ENCODE measurements at places on chromosomes 4 and X. TPM values are rescaled to one million over a fixed set of nuclear protein-coding genes. Genes with fewer than 3 reads are reported as not detected.

F8A2 gene
- total RNA-seq: not detected

PNMA6A gene
- 3.7 TPM for total RNA-seq

CHST7 gene
- total RNA-seq: 18.7 TPM

CCDC149 gene
- total RNA-seq: 17.2 TPM

- no peak for DNase-seq
- no peak overlapping the region for H3K4me3 ChIP-seq
- no peaks in the 10 kb centered on the region for H3K4me1 ChIP-seq
- no peaks in the 10 kb centered on the region for H3K27me3 ChIP-seq
- H3K36me3 ChIP-seq: no peaks in the 10 kb centered on the region
These were observed 34.9 kb downstream of the GNL3L start for GRCh38 chrX:54564936-54565335.

DNA sequence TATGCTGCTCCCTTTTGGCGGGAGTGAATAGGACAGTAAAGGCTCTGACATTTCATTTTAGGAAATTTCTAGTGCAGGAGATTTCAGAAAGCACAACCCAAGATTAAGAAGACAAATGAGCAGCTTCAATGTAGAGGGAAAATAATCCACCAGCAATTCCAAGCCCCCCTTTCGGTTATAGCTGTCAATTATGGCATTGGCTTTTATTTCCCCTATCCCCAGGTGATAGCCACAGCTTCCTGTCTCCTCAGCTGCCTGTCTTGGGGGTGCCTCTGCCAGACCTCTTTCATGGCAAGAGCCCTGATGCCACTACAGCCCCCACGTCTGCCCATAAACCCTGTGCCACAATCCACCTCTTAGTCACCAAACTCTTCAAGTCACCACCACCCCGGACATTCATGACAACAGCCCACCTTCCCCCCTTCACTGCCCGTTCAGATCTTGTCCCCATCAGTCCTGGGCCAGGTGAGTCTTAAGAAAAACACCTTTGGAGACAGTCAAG is 48.4 kb upstream of the CLNK start:
- DNase-seq: no peak
- no peaks in the 10 kb centered on the region for H3K4me1 ChIP-seq
- H3K4me3 ChIP-seq: no peak overlapping the region
- H3K27me3 ChIP-seq: no peaks in the 10 kb centered on the region
- H3K36me3 ChIP-seq: no peaks in the 10 kb centered on the region
- no peak overlapping the region for H3K27ac ChIP-seq

DNA sequence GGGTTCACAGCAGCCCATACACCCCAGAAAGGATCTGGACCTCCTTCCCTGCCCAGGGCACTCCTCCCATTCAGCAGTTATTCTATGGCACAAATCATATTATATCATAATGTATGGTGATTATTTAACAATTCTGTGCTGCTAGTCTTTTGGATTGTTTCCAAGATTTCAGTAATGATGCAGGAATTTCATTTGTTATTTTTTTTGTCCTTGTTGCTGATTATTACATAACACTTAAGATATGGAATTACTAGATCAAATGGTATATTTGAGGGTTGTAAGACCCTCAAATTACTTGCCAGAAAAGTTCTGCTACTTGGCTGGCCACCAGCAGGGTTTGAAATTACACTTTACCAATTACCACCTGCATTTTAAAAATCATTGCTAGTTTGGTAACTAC is 36.4 kb downstream of the QDPR start:
- no peaks in the 10 kb centered on the region for H3K4me1 ChIP-seq
- DNase-seq: no peak
- H3K27ac ChIP-seq: no peak overlapping the region

GRCh38 chr4:76705472-76705871 is 192.5 kb downstream of the SOWAHB start:
- no peak overlapping the region for H3K27ac ChIP-seq
- no peak for DNase-seq
- H3K4me3 ChIP-seq: no peak overlapping the region
- no peaks in the 10 kb centered on the region for H3K36me3 ChIP-seq
- peaks cover 8% of the 10 kb centered on the region for H3K4me1 ChIP-seq
- no peaks in the 10 kb centered on the region for H3K27me3 ChIP-seq

DNA sequence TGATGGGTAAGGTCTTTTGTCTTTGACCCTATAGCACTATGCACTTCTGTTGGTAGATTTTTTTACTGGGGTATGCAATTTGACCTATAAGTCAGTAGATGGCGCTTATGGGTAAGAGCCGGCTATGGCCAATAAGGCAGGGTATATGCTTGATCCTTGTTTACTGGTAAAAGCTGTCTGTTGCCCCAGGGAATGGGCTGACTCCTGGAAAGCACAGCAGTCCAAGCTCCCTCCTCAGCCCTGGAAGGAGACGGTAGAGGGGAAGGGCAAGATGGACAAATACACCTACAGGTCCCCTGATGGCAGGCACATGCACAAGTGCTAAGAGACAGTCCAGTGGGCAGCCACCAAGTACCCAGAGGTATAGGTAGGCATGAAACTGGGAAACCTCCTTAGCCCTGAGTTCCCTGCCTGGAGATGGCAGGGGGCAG is 63.7 kb downstream of the ADAMTS3 start:
- no peaks in the 10 kb centered on the region for H3K4me1 ChIP-seq
- H3K4me3 ChIP-seq: no peak overlapping the region
- DNase-seq: peak; percentile 29
- no peaks in the 10 kb centered on the region for H3K27me3 ChIP-seq
- H3K36me3 ChIP-seq: no peaks in the 10 kb centered on the region
- no peak overlapping the region for H3K27ac ChIP-seq

DNA sequence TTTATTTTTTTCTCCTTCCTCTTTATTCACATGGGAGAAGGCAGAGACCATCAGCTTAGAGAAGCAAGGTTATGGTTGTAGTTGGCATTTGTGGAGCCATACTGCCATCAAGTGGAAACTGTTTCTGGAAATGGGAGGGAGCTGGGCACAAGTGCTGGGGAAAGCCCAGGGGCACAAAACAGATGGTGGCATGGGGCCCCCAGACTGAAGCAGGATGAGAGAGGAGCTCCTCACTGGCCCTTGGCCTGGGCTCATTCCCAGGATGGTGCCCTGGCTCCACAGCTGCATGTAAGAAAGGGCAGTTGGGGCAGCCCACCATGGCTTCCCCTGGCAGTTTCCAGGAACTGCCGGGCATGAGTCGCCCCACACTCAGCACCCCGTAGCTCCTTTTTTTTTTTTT is 59.2 kb downstream of the NBDY start:
- H3K4me3 ChIP-seq: no peak overlapping the region
- no peaks in the 10 kb centered on the region for H3K36me3 ChIP-seq
- no peaks in the 10 kb centered on the region for H3K27me3 ChIP-seq
- H3K4me1 ChIP-seq: no peaks in the 10 kb centered on the region

DNA sequence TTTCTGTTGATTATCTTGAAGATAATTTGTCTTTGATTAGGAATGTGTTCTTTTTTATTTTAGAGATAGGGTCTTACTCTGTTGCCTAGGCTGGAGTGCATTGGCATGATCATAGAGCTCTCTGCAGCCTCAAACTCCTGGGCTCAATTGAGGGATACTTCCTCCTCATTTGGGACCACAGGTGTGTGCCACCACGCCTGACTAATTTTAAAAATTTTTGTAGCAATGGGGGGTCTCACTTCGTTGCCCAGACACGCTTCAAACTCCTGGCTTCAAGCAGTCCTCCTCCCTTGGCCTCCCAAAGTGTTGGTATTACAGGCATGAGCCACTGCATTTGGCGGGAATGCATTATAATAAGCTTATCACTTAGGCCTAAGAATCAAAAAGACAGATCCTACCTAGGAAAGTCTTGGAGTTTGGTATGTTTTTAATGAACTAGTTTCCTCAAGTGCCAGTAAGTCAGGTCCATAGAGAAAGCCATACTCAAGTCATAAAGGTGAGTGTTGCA is 21.7 kb downstream of the BMP2K start:
- H3K27ac ChIP-seq: no peak overlapping the region
- H3K27me3 ChIP-seq: no peaks in the 10 kb centered on the region
- no peaks in the 10 kb centered on the region for H3K36me3 ChIP-seq
- no peak overlapping the region for H3K4me3 ChIP-seq
- DNase-seq: no peak
- peaks cover 13% of the 10 kb centered on the region for H3K4me1 ChIP-seq
